Activated naive CD4-positive, alpha-beta T cell (primary cell): ENCODE measurements at places on chromosomes 5 and 9.

GRCh38 chr5:147482706-147483180 lies 27.1 kb downstream of the DPYSL3 start:
- no peak for DNase-seq

- DNase-seq, result no peak
Observed at GRCh38 chr5:65066387-65067146, 297.8 kb downstream of the CWC27 start.

- no peak for DNase-seq
Observed at GRCh38 chr5:147413266-147413665, 96.6 kb downstream of the DPYSL3 start.

DNA sequence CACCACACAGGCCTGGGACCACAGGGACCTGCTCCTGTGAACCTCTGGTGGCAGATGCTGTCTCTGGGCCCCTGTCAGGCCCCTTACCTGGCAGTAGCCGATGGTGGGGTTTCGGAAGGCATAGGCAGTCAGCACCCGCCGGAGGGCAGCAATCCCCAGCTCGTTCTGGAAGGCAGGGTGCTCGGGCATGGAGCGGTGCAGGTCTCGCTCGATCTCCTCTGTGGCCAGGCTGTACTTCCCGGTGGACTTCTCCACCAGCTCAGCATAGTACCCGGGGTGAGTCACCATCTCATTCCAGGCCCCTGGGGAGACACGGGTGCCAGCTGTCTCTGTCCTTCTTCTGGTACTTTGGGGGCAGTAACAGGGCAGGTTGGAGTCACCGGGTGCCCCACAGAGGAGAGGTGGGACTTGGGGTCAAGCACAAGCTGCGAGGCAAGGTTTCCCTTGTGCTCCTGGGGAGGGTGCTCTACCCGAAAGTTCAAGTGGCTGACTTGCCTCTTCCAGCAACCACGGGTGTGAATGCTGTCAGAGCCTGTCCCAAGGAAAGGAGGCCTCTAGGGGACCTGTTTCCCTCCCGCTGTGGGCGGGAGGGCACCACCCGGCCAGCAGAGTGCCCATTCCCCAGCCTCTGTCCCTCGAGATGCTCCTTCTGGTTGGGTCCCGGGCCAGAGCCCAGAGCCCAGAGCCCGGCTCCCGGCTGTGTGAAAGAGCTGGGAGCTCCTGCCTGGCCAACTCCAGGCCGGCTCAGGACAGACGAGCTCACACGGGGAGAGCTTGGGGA lies 19.8 kb upstream of the MRNIP start:
- DNase-seq, result no peak

- DNase-seq, result no peak
Observed at GRCh38 chr5:39080597-39081204, 6.5 kb upstream of the RICTOR start.

DNA sequence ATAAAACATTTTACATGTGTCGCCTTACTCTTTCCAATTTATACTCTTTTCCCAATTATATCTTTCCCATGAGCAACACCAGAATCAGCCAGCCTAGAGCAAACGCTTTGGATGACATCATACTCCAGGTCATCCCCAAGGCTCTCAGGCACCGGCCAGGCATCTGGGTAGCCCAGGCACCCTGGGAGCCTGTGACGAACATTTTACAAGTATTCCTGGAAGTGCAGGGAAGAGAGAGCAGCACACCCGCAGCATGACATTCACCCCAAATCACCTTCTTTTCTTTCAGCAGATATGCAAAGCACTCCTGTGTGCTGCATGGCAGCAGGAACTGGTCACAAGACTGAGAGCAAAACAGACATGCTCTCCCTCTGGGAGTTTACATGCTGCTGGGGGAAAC lies 75.7 kb upstream of the SMIM23 start:
- no peak for DNase-seq

DNA sequence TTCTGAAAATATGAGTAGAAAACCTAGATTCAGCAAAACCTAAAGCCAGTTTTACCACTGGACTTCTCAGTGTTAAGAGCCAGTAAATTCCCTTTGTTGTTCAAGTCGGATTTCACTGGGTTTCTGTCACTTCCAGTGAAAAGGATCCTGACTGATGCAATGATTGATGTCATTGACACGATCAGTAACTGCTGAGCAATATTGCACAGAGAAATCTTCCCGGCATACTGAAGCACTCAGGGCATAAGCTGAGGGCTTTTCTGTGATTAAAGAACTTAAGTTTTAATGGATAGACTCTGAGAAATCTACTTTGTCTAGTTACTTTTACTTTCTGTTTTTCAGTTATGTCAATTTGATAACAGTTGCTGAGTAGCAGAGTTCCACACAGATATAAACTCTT lies 61.9 kb downstream of the DENND1A start:
- no peak for DNase-seq

DNA sequence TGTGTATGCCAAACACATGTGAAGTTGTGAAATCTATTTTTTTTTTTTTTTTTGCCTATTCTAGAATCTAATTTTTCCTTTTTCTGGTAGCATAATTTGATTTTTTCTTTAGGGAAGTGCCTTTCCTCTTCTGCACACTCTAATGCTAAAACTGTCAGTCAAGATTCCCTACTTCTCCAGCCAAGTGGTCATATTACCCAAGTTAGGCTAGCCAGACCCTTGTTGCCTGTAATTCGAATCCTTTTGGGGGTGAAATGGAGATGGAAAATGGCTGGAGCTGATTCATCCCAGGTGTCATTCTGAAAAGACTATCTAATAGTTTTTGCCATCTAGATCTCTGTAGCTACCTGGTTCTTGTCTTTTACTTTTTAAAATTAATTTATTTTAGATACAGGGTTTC lies 24.8 kb upstream of the UBAP1 start:
- no peak for DNase-seq

DNA sequence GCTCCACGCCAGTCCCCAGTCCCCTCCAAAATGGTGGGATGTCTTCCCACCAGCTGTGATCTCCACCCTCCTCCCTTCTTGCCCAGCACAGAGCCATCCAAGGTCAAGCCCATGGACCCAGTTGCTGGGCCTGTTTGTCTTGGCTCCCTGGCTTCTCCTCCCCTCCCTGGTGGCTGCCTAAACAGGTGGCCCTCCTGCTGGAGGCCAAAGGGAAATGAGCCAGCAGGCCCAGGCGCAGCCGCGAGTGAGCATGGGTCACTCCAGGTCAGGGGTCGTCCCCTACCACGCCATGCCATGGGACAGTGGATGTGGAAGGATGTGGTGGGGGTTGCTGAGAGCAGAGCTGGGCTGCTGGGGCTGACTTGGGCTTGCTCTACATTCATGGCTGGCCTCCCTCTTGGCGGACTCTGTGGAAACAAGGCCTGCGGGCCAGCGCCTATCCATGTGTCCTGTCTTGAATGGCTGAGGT lies 33.6 kb downstream of the COL15A1 start:
- no peak for DNase-seq

- no peak for DNase-seq
Observed at GRCh38 chr5:52673495-52673894, 114.2 kb upstream of the ITGA1 start.

GRCh38 chr5:73638344-73639095 lies 12.5 kb downstream of the ARHGEF28 start:
- no peak for DNase-seq
